ENCODE measurements at places on chromosomes 16 and 17.

GRCh38 chr17:74396567-74396966 lies 29.3 kb downstream of the GPR142 start:
- no peak for DNase-seq

DNA sequence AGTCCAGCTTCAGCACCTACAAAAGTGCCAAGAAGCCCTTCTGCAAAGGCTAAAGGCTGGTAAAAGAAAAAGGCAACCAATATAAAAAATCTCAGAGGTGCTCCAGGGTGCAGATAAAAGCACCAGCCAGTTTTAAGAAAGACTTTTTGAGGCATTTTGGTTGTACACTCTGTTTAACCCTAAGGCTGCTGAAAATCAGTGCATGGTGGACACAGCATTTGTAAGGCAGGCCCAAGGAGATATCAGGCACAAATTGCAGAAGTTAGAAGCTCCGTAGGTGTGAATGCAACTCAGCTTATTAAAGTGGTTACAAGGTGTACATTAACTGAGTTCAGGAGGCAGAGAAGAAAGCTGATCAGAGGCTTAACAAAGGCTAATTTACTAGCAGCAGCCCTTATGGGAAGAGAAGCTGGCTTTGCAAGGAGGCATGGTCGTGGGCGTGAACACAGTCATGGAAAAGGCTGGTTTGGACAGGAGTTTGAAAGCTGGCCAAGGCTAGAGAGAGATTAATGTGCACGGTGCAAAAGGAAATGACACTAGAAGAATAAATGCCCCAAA lies 21.1 kb downstream of the ACSM1 start:
- no peak for DNase-seq

GRCh38 chr16:86293906-86294305 lies 216.4 kb upstream of the FOXF1 start:
- no peak for DNase-seq

GRCh38 chr16:83224642-83225041 lies 583.1 kb upstream of the HSBP1 start:
- DNase-seq: no peak

GRCh38 chr17:81440511-81441244 lies 45.4 kb downstream of the BAHCC1 start:
- peak; percentile 47 for DNase-seq

- no peak for DNase-seq
Observed at GRCh38 chr16:50745940-50746339, 4.1 kb downstream of the CYLD start.

GRCh38 chr16:31916056-31916488 lies 42.5 kb downstream of the ZNF267 start:
- no peak for DNase-seq

DNA sequence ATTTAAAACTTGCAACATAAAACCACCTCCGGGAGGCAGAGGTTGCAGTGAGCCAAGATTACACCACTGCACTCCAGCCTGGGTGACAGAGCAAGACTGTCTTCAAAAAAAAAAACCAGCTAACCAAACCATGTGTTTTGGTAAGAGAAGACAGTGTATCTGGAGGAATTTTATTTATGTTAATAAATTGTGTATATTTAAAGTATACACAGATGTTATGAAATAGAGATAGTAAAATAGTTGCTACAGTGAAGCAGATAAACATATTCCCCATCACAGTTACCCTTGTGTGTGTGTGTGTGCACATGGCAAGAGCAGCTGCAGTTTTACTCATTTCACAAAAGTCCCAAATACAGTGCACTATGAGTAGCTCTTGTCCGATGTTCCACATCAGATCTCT lies 54.8 kb upstream of the CRISPLD2 start:
- no peak for DNase-seq

DNA sequence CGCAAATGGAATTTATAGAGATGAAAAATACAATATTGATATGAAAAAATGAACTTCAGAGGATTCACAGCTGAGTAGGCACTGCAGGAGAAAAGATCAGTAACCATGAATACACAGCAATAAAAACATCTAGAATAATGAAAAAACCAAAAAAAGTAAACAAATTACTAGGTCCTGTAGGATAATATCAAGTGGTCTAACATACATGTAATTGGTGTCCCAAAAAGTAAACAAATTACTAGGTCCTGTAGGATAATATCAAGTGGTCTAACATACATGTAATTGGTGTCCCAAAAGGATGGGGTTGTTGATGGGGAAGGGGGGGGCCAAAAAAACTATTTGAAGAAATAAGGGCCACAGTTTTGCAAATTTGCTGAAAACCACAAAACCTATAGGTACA lies 43.4 kb downstream of the ZNF18 start:
- DNase-seq: no peak

DNA sequence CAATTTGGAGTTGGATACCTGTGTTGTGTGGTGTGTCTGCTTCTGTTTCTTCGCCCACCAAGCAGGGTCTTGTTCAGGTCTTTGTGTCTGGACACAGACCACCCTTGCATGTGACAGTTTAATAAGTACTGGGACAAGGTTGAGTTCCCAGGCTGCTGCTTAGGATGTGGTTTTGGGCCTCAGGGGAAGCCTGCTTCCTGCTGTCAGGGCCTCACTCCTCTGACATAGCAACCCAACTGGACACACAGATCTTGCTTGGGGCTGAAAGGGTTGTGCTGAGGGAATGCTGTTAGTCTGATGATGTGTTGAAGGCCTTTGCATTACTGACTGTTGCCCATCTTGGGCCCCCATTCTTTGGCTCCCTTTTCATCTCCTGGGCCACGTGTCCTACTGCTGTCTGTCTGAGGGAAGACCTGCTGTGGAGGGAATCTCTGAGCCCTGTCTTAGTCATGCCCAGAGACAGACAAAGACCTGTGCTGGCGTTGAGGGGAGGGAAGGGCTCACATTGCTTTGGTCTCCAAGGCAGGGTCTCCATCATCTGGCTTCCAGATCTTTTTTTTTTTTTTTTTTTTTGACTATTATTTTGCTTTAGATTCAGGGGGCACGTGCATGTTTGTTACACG lies 4.7 kb upstream of the TGFB1I1 start:
- no peak for DNase-seq

DNA sequence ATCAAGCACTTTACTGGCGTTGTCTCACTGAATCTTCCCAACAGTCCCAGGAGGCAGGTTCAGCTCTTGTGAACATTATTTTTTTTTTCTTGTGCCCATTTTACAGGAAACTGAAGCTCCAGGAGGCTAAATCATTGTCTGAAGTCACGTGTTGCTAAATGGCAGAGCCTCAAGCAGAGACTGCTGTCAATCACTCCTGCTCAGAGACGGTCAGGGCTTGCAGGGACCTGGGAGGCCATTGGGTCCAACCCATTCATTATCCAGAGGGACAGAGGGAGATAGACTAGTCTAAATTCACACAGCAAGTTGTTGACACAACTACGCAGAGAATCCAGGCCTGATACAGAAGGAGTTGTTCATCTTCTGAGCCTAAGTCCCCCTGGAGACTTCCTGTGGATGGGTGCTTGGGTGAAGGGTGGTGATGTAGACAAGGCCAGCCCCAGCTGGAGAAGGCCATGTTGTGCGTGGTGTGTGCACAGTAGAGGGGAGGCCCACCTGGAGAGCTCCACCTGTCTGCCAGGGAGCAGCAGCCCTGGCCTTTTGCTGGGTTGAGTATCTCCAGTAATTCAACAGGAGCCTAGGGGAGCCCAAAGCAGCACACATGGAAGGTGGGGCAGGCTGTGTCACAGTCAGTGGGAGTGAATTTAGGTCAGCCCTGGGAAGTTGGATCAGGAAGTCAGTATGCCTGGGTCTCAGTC lies 24.3 kb upstream of the C1QL1 start:
- DNase-seq: no peak

DNA sequence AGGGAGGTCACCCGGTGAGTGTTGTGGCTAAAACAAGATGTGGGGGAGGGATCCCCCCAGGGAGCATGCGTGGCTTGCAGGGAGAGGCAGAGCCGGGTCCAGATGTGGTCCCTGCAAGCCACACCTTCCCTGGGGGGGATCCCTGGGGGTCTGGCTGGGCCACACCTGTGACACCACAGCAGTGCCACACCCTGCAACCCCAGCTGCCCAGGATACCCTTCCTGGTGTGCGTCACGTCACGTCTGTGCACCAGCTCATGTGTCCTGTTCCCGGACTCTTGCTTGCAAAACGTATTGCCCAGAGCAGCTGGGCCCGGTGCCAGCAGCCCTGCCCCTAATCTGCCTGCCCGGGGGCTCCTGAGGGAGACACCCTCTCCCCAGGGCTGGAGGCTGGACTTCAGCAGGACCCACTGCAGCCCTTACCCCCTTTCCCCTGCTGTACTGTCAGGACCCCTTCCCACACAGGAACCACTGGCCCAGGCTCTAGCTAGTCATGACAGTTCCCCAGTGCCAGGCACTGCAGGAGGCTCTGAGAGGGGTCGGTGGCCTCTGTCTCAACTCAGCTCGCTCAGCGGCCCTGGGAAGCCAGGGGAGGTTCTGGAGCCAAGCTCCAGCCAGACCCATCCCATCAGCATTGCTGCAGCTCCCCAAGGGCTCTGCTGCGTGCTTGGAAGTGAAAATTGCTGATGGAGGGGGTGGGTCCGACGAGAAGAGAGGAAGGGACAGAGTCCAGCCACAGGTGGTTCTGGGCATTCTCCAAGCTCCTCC lies 25.8 kb upstream of the ACSF3 start:
- DNase-seq: no peak

DNA sequence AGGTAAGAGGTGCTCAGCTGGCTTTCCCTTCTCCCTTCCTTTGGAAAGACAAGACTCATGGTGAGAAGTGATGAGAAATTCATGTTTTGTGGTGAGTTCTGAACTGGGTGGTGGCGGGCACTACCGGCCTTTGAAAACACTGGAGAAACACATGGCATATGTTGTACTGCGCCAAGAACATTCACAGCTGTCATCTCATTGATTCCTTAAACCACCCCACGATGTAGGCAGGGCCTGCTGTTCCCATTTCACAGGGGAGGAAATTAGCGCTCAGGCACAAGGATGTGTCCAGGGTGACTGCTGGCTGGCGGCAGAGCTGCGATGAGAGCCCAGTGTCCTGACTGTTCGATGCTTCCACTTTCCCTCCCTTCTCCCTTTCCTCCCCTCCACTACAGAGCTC lies 1.6 kb upstream of the DOC2B start:
- no peak for DNase-seq

GRCh38 chr16:19173649-19174383 lies 5.8 kb downstream of the SYT17 start:
- DNase-seq: no peak

DNA sequence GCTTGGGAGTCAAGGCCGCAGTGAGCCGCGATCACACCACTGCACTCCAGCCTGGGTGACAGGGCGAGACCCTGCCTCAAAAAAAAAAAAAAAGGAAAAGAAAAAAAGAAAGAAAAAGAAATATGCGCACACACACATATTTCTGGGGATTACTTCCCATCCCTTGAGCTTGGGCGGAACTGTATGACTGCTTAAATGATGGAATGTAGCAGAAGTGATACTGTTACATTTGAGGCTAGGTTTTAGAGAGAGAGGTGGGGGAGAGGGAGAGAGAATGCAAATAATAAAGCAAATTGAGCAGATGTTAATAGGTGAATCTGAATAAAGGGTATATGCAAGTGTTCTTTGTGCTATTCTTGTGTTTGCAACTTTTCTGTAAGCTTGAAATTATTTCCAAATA lies 12.0 kb upstream of the USP32 start:
- no peak for DNase-seq

DNA sequence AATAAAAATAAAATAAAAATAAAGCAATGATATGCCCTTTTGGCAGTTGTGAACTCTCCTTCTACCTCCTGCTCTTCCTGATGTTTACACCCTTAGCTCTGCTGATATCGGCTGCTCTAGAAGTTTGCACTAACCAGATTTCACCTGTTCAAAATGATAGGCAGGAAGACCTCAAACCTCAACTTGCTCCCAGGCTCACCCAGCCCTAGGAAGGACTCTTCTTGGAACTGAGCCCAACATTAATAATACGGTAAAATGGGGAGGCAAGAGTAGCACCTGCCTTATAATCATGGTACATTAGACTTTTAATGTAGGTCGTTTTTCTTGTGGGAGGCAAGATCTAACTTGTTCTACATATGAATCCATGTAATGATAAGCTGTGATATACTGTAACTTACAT lies 61.2 kb upstream of the MED13 start:
- DNase-seq: no peak

- DNase-seq: no peak
Observed at GRCh38 chr16:65698791-65699321, 577.0 kb upstream of the CDH11 start.

DNA sequence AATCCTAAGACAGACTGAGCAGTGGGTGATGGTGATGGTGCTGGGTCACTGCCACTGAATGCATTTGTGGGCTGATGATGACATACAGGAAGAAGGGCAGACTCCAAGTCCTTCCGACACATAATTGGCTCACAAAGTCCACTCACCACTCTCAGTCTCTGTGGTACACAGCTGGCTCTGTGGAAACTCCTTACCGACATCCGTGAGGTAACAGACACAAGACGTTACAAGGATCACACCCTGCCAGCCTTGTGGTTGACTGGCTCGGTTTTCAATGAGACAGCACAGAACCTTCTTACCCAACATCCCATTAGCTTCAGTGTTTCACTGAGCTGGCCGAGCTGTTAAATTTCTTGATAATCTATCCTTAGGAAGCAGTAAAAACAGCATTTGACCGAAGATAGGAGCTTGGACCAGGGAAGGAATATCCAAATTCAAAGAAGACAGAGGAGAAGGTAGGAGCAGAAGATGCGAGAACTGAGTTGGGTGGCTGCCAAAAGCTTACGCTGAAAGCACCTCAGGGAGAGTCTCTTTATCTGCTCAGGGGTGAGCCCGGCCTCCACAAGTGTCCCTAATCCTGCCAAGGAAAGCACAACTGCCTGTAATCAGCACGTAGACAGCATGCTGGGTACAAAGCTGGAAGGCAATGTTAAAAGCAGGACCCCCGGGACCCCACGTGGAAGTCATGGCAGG lies 5.5 kb upstream of the MXRA7 start:
- DNase-seq: no peak

DNA sequence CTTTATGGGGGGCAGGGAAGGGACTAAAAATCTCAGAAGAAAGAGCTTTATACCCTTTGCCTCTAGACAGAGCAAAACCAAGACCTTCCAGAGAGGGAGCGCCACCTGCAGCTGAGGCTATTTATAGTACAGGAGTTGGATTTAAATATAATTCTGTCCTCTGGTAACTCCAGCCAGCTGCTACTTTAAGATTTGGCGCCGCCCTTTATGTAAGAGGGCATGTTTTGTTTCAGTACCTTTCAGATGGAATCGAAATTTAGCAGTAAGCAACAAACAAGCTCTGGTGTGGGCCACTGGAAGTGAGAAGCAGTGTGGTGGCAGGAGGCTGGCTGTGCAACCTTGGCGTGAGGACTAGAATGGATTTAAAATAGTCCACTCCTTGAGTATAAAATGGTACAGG lies 5.2 kb upstream of the GUCY2D start:
- peak; percentile 26 for DNase-seq

GRCh38 chr16:8641671-8642070 lies 20.2 kb downstream of the METTL22 start:
- DNase-seq: no peak

GRCh38 chr17:73480740-73481139 lies 163.5 kb downstream of the SDK2 start:
- DNase-seq: no peak
